Stimulated activated CD8-positive, alpha-beta memory T cell treated with anti-CD3 and anti-CD28 coated beads, Interleukin-12 subunit alpha, Interleukin-12 subunit beta, amount 100 ng/mL, for 1 hour (primary cell): ENCODE measurements at places on chromosomes 12 and 14.

GRCh38 chr14:49621114-49621881, 699 bp downstream of the MGAT2 start:
- DNase-seq, result no peak

- DNase-seq, result peak; percentile 78
Measured at GRCh38 chr12:48903982-48904411, 21.3 kb downstream of the FKBP11 start.

DNA sequence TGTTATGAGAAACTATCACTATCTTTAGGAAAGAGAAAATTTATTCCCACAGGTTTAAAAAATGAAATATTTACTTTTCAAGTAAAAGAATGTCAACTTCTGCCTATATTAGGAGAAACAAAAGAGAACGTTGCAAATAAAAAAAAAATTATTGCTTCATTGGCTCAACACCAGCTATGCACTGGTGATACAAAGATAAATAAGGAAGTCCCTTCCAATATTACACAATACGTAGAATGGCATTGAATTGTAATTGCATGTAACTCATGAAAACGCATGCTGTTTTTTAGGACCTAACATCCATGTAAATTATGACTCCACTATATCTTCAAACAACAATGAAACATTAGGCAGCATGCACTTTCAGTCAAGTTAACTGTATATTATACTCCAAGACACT, 56.4 kb upstream of the RERGL start:
- DNase-seq, result no peak

DNA sequence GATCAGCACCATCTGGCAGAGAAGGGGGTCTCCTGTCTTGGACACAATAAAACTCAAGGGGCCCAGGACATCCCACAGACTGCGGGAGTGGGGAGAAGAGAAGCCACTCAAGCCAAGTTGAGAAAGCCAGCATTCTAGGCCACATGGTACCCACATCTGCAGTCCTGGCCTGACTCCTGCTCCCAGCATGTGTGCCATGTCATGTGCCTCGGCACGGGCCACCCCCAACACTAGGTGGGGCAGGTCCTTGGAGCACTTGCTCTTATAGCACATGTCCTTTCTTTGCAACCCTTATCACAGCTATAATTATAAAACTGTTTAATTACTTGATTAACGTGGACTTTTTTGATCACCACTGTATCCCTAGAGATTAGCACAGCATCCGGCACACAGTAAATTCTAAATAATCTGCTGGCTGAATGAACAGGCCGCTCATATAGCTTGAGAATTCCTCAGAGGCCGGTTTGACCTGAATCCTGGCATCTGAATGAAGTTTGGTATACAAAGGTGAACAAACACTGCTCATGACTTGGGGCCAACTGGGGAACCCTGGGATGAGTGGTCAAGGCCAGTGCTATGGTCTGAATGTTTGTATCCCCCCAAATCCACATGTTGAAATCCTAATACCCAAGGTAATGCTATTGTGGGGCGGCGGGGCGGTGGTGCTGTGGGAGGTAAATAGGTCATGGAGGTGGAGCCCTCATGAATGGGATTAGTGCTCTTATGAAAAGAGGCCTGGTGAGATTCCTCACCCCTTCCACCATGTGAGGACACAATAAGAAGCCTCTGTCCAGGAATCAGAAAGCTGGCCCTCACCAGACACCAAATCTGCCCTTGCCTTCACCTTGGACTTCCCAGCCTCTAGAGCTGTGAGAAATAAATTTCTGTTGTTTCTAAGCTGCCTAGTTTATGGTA, 6.6 kb downstream of the NCKAP5L start:
- no peak for DNase-seq

DNA sequence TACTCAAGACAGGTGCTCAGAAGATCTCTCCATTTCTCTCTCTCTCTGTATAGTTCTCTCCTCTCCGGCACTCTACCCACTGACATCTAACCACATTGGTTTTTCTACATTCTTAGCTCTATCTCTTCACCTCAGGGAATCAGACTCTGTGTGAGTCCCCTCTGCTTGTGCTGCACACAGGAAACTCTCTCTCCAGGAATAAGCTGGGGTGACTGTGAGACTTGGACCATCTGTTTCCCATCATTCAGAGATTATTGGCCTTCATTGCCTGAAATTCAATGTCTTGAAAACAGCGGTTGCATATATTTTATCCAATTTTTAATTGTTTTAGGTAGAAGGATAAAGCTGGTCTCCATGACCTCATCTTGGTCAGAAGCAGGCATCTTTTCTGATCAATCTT, 105.0 kb downstream of the SLC35F4 start:
- DNase-seq, result no peak
